ENCODE measurements at places on chromosomes 4 and X.

DNA sequence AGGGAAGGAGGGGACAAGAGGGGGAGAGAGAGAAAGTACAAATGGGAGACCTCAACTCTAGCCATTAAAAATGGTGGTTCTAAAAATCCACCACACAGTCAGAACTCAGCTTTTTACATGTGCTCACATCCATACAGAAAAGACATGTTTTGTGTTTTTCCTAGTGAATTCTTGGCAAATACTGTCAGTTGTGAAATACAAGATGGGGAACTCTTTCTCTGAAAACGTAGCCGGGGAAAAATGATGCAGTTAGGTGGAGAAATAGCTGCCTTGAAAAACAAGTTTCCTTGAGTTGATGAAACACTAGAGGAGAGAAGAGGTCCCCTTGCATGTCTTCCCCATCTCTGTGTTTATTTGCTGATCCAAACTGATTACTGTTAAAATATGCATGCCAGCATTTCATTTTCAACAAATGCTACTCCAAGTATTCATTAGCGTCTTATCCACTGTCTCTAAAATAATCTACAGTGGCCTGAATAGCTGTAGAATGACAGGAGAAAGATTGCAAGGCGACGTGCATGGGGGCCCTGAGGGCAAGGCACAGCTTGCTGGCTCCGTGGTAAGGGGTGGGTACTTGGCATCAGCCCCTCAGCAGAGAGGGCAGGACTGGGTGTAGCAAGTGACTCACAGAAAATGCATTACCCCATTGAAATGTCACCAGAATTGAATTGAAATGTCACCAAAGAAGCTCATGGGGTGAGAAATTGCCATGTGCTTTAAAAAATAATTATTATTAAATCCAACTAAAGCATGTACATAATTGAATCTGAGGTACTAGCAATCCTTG lies 48.1 kb upstream of the TBL1X start:
- peak; percentile 65 for DNase-seq

DNA sequence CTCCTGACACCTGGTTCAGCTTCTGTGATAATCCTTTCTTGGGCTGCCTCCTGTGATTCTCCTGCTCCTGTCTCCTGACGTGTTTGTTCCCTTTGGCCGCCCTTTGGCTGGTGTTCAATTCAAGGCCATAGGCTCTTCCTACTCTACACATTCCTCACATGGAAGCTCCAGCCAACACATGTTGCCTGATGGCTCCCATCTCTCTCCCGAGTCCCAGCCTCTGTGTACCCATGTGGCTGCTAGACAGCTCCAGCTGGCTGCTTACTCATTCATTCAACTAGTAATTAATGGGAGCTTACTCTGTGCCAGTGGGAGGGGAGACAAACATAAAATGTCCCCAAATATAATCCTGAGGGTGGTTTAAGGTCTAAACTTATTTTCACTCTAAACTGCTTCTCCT lies 9.2 kb upstream of the MED28 start:
- DNase-seq, result peak; percentile 31

GRCh38 chrX:14941301-14941700 lies 68.1 kb downstream of the MOSPD2 start:
- no peak for DNase-seq

DNA sequence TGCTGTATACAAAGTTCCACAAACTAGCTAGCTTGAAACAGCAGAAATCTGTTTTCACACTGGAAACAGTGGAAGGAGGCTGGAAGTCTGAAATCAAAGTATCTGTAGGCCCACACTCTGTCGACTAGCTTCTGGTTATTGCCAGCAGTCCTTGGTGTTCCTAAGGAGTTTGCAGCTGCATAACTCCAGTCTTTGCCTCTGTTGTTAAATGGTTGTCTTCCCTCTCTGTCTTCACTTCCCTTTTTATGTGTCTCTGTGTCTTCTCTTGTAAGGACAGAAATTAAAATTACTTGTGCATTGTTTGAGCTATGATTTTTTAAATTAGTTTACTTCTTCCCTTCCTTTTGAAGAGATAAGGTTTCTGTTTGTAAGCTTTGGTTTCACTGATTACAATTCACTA lies 8.2 kb downstream of the MTHFD2L start:
- no peak for DNase-seq

DNA sequence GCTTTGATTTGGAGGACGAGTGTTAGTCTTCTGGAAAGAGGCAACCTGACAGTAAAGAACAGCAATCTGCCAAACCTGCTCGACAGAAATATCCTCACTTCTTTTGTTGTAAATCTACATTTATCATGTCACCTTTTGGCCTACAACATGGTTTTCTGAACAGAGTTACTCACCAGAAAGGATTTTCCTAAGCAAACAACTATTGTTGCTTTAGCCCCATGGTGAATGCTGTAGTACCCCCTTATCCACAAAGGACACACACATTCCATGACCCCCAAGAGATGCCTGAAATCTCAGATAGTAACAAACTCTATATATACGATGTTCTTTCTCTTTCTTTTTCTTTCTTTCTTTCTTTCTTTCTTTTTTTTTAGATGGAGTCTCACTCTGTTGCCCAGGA lies 42.7 kb downstream of the TMEM150C start:
- DNase-seq, result peak; percentile 18

- peak; percentile 22 for DNase-seq
These were observed 954.3 kb downstream of the PCDH7 start for GRCh38 chr4:31674313-31674947.

- no peak for DNase-seq
These were observed 127.0 kb downstream of the COX18 start for GRCh38 chr4:72942565-72942964.

GRCh38 chrX:86507331-86507730 lies 359.1 kb downstream of the DACH2 start:
- DNase-seq, result no peak

GRCh38 chr4:5893591-5893990 lies 705 bp upstream of the CRMP1 start:
- no peak for DNase-seq

GRCh38 chr4:94523617-94524016 lies 71.9 kb downstream of the PDLIM5 start:
- DNase-seq, result peak; percentile 52

- no peak for DNase-seq
These were observed 100.0 kb downstream of the SHISA3 start for GRCh38 chr4:42497142-42497910.

DNA sequence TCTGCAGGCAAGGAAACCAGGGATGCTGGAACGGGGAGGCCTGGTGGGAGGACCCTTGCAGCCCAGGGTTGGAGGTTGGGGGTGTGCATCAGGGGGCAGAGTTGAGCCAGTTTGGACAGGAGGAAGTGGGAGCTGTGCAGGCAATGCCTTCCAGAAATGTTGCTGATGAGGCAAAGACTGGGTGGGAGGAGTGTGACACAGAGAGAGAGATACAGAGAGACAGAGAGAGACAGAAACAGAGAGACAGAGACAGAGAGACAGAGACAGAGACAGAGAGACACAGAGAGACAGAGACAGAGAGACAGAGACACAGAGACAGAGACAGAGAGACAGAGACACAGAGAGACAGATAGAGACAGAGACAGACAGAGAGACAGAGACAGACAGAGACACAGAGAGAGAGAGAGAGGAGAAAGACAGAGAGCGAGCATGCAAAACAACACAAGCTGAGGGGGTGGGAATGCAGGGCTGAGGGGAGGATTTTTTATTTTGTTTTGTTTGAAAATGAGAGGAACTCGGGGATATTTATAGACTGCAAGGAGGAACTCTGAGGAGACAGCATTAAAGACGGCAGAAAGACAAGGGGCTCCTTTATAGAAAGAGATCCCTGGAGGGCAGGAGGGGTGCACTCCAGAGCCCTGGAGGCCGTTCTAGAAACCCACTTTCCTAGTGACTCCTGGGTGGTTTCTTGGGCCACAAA lies 1.9 kb upstream of the HAUS3 start:
- DNase-seq, result peak; percentile 66

- no peak for DNase-seq
These were observed 56.6 kb upstream of the LAS1L start for GRCh38 chrX:65591206-65591605.

- peak; percentile 67 for DNase-seq
These were observed 84.3 kb downstream of the NBDY start for GRCh38 chrX:56813318-56813837.

DNA sequence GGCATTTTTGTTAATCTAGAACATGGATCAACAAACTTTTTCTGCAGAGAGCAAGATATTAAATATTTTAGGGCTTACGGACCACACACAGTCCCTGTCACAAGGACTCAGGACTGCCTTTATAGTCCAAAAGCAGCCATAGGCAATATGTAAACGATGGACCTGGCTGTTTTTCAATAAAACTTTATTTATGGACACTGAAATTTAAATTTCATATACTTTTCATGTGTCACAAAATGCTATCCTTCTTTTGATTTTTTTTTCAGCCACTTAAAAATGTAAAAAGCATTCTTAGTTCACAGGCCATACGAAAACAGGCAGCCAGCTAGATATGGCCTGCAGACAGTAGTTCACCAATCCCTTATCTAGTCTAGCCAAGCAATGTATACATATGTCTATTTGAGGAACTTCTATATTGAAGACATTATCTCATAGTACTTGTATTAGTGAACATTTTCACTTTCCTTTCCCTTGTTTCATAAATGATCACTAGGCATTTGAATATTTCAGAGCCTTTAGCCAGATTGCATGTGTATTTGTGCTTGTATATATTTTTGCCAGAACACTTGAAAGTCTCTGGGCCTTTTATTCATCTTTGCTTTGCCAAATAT lies 350.9 kb downstream of the RPA4 start:
- no peak for DNase-seq

- DNase-seq, result no peak
These were observed 11.2 kb upstream of the YIPF7 start for GRCh38 chr4:44662623-44663005.

GRCh38 chr4:161134795-161135194 lies 1029.0 kb downstream of the FSTL5 start:
- DNase-seq, result no peak

- DNase-seq, result no peak
These were observed 26.9 kb downstream of the HOPX start for GRCh38 chr4:56654238-56654632.

GRCh38 chr4:163622379-163623035 lies 128.0 kb downstream of the TMA16 start:
- DNase-seq, result no peak

GRCh38 chr4:138290805-138291204 lies 48.7 kb upstream of the SLC7A11 start:
- peak; percentile 2 for DNase-seq

DNA sequence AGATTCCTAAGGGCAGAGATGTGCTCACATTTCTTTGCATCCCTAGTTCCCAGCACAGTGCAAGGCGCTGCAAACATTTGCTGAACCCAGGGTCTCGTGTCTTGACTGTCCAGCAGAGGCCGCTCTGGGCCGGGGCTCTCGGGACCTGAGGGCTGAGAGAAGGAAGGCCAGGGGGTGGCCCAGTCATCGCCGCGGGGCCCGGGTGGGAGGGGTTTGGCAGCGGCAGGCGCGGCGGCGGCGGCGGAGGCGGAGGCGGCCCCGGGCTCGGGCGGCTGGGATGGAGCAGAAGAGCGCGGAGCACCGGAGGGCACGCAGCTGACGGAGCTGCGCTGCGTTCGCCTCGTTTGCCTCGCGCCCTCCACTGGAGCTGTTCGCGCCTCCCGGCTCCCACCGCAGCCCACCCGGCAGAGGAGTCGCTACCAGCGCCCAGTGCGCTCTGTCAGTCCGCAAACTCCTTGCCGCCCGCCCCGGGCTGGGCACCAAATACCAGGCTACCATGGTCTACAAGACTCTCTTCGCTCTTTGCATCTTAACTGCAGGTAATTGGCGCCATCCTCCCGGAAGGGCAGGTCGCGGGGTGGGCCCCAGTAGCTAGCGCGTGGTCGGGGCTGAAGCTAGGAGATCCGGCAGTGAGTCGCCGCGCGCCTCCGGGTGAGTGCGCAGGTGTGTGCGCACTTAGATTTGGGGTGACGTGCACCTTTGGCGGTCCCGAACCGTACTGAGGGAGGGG lies at the start of gene PARM1:
Gene PARM1, plus strand, starts transcription at position 285 of the 730 bp plus-strand sequence. Its CDS starts 212 bp downstream, at position 497.
- peak; percentile 75 for DNase-seq

GRCh38 chr4:37909332-37910090 lies 18.6 kb downstream of the TBC1D1 start:
- DNase-seq, result no peak

DNA sequence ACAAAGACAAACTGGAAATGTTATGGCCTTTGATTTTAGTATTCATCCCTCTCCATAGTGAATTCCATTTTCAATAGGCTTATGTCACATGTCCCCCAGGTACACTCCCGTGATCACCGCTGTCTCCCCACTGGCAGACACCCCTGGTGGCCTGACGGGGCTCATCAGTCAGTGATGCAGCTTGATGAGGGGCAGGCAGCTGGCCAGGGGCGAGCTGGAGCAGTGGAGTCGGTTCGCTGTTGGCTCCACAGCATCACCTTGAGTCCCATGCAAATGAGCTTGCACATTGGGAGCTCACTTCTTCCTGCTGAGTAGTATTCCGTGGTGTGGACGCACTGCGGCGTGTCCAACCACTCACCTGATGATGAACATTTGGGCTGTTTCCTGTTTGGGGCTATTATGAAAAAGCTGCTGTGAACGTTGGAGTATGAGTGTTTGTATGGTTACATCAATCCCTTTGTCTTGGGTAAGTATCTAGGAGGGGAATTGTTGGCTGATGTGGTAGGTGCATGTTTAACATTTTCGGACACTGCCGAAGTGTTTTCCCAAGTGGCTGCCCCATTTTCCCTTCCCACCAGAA lies 5.2 kb downstream of the TREX2 start:
- DNase-seq, result no peak

- peak; percentile 49 for DNase-seq
These were observed 102.6 kb downstream of the IL1RAPL2 start for GRCh38 chrX:104668550-104668949.

- DNase-seq, result peak; percentile 41
These were observed 136.5 kb downstream of the RNF150 start for GRCh38 chr4:140996766-140997165.

DNA sequence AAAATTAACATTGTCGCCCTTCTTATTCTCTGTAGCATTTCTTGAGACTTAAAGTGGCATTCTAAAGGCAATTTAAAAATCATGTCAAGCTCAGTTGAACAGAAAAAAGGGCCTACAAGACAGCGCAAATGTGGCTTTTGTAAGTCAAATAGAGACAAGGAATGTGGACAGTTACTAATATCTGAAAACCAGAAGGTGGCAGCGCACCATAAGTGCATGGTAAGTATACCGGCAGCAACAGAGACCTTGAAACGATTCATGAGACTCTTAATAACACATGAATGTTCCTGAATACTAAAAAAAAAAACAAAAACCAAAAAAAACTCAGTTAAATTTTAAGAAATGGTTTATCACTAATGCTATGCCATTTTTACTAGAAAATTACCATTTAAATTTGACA lies 82.4 kb upstream of the HPRT1 start:
- peak; percentile 54 for DNase-seq

GRCh38 chrX:118961866-118962560 lies 12.4 kb upstream of the LONRF3 start:
- no peak for DNase-seq

DNA sequence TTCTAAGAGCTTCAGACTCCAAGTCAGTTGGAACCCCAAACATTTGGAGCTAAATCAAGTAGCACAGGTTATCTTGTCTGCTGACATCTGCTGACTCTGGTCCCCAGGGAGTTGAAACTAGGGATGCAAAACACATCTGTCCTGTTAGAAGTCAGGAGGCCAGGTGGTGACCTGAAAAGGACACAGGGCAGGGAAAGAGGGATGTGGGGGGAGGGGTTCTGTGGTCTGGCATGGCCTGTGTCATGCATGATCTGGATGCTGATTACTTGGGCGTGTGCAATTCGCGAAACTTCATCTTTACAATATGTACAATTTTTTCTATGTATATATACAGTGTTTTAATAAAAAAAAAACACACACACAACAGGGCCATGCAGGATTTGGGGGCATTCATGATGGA lies 55.3 kb downstream of the FHDC1 start:
- no peak for DNase-seq

Data from fibroblast of mammary gland (primary cell).